ENCODE measurements at places on chromosomes 4 and X.
A peak's percentile ranks its signal among the peaks of the same experiment; 100 is the strongest.

DNA sequence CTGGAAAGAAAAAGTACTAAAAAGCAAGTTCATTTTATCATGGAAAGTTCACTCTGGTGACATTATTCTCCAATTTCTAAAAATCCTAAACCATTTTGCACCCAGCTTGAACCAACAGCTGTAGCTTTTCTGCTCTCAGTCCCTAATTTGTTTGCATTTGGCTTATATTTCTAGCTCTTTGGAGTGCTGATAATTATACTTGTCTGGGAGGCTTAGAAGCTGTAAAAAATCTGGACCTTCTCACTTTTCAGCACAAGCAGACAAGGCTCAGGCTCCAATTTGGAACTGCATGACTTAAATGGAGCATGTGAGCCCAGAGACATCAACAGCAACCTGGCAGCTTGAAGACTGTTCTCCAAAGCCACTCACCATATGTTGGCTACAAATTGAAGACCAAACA lies 170.9 kb upstream of the PCDH18 start:
- DNase-seq = no peak

DNA sequence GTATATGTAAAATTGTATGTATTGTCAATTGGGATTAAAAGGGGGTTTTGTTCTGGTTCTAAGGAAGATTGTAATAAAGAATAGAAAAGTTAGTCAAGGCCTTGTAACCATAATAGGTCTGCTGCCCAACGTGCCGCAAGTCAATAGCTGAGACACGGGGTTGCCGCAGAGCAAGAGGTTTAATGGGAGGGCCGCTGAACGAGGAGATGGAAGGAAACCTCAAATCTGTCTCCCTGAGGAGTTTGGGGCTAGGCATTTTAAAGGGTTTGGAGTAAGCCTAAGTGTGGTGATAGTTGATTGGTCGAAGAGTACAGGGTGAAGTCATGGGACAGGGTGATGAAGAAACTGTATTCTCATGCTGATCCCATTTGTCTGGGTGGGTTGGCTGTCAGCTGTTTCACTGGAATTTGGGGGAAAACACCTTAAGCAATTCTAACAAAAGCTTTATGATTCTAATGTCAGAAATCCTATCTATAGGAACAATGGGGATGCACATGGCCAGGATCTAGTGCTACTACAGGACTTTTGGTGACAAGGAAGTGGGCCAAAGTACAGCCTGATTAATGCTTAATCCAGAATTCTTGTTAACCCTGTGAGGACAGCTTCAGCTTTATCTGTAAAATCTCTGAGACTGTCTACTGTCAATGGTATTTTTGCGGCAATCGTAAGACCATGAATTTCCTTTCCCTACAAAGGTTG lies 86.9 kb downstream of the RELL1 start:
- DNase-seq = no peak

GRCh38 chr4:148964456-148964855 lies 522.2 kb upstream of the NR3C2 start:
- no peak for DNase-seq

GRCh38 chrX:121655276-121655675 lies 607.9 kb downstream of the GLUD2 start:
- no peak for DNase-seq

- no peak for DNase-seq
Observed at GRCh38 chr4:136484996-136485395, 1047.3 kb downstream of the PCDH18 start.

DNA sequence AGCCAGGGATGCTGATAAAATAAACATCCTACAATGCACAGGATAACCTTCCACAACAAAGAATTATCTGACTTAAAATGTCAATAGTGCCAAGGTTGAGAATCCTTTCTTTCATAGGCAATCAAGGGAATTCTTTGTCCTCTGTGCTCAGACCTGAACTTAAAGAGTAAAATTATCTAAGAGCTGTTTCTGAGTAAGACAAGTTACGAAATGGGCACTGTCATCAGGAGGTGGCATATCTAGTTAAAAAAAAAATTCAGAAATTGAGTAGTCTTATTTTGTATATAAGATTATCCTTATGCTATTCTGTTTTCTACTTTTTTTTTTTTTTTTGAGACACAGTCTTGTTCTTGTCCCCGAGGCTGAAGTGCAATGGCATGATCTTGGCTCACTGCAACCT lies 3.3 kb upstream of the RAB33B start:
- DNase-seq = peak; percentile 6

GRCh38 chr4:127503111-127503510 lies 129.6 kb upstream of the INTU start:
- DNase-seq = no peak

- no peak for DNase-seq
Observed at GRCh38 chr4:176645246-176645960, 147.3 kb downstream of the VEGFC start.

All from MV-4-11 (cell line).